CD4-positive, alpha-beta T cell treated with Interleukin-4 for 4 hours (primary cell): ENCODE measurements at places on chromosomes 1 and 21.

DNA sequence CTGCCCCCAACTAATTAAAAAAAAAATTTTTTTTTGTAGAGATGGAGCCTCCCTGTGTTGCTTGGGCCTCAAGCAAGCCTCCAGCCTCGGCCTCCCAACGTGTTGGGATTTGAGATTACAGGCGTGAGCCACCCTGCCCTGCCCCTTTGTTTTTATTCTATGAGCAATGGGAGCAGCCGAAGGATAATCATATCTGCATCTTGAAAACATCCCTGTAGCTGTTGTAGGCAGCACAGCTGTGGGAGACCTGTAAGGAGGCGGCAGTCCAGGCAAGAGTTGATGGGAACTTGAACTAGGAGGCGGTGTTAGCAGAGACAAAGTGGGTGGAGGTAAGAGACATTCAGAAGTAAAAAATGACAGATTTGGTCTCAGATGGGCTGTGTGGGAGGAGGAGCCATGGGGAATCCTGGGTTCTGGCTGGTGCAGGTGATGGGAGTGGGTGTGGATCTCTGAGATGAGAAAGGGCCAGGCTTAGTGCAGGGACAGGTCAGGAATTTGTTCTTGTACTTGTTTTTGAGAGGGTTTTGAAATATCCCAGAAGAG lies 31.3 kb downstream of the STUM start:
- no peak for DNase-seq

DNA sequence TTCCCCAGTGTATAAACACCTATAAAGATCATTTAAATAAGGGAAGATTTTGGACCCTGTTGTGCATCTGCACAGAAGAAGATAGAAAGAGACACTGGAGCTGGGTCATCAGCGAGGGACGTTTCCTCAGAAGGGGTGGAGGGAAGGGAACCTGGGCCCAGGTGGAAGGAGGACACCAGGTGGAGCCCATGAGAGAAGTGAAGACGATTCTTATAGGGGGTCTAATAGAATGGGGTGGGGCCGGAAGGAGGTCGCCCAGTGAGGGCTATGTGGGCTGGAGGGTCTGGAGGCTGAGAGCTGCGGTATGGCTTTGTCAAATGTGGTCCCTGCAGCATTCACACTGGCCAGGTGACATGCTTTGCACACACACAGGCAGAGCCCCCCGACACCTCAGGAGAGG lies 13.7 kb downstream of the KIRREL1 start:
- no peak for DNase-seq

- DNase-seq: no peak
Measured at GRCh38 chr1:207243442-207244408, 77.8 kb upstream of the CD55 start.

DNA sequence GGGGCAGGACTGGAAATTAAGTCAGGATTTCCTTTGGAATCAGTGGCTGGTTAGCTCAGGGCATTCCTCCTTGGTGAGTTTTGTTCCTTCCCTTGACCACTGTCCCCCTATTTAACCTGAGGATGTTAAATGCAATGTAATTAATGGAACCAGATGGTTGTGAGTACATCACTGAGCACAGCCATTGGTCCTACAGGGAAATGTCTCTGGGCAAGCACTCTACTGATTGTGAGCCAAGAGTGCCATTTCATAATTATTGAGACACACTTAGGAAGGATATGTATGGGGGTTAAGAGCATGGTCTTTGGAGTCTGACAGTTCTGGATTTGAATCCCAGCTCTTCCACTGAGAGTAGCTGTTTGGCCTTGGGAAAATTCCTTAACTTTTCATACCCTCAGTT lies 74.4 kb downstream of the SPAG17 start:
- no peak for DNase-seq

DNA sequence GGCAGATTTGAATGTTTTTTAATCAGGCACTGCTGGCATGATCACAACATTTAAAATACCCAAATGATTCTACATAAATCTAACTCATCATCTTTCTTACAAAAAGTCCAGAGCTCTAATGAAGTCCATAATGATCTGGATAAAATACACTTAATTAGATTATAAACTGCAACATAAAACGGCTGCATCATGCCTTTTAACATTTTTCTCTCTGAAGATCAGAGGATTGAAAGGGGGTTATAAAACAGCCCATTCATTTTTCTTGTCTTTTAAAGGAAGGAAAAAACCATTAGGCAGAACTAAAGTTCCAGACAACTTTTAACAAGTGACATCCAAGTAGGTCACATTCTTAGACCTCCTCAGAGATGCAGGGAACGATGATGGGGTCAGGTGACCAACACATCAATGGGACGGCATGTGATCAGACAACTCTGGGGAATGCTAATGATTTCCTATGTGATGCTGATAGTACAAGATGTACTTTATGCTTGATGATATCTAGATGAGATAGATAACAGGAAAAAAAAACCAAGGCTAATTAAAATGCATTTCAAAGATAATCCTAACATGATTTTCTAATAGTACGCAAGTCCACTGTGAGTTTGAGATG lies 455.1 kb downstream of the SMYD3 start:
- no peak for DNase-seq

DNA sequence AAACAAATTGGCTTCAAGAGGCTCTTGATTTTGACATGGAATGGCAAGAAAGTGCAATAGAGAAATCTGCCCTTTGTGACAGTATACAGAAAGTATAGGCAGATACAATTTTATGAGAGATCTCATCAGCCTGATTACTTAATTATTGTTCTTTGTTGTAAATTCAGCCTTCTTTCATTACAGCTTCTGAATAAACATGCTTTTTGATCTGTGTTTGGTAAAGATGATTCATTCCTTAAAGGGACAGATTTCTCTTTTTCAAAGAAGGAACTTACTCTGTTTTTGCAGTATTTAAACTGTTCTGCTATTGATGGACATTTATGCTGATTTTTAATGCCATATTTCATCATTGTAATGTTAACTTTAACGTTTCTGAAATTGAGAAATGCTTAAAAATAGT lies 13.7 kb upstream of the MPC2 start:
- no peak for DNase-seq

DNA sequence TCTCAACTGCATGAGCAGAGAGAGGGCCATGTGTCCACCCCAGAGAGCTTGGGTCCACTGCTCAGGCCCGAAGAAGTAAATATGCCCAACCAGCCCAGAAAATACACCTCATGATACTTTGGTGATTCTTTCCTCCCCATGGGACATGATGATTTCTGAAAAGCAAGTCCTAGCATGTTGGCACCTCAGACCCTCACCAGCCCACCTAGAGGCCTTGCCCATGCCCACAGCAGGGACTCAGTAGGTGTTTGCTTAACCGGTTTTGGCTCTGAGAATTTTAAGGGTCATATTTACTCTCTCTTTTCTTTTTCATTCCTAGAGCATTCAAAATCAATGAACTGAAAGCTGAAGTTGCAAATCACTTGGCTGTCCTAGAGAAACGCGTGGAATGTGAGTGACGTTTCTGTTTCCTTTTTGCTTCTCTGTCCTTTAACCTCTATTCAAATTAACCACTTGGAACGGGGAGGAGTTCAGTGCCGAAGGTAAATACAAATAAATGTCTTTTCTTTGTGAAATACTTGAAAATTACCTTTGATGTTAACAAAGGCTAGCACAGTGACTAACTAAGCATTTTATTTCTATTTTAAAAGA lies 79.7 kb downstream of the PDE9A start:
- no peak for DNase-seq

DNA sequence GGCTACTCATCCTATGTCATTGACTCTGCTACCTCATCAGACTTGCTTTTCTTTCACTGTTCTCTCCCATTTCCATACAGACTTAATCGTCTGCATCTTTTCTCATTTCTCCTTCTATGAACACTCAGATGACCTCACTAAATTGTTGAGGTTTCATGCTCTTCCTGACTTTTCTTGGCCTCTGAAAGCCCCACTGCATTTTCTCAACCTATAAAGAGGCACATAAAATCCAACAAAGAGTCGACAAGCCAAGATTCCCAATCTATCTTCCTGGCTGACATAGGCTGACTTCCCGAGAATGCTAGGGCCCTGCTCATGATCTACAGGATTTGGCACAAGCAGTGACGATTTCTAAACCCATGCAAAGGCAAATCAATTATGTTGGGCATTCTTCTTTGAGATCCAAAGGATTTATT lies 280.8 kb upstream of the DPYD start:
- DNase-seq: no peak

DNA sequence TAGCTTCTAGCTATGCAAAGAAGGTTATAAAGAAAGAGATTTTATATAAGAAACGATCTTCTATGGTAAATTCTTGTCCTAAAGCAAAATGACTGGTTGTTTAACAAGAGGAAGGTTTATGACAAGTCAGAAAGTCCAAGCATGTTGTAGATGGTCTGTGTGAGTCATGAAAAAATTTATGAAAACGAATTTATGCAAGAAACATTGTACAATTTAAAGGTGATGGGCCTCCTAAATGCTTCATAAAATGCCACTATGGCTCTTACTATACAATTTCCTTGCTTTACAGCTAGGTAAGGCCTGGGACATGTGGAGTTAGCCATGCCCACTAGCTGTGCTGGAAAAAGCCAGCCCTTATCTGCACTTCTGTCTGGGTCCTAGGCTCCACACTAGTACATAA lies 125.4 kb downstream of the PTGER3 start:
- no peak for DNase-seq

GRCh38 chr1:52209429-52209828 lies 67.5 kb downstream of the ZFYVE9 start:
- no peak for DNase-seq

- no peak for DNase-seq
Measured at GRCh38 chr1:55986003-55986402, 593.4 kb downstream of the PLPP3 start.

- DNase-seq: no peak
Measured at GRCh38 chr1:21921100-21921875, 15.8 kb downstream of the HSPG2 start.

GRCh38 chr1:111222308-111223125 lies 5.0 kb upstream of the CHI3L2 start:
- DNase-seq: peak; percentile 76

DNA sequence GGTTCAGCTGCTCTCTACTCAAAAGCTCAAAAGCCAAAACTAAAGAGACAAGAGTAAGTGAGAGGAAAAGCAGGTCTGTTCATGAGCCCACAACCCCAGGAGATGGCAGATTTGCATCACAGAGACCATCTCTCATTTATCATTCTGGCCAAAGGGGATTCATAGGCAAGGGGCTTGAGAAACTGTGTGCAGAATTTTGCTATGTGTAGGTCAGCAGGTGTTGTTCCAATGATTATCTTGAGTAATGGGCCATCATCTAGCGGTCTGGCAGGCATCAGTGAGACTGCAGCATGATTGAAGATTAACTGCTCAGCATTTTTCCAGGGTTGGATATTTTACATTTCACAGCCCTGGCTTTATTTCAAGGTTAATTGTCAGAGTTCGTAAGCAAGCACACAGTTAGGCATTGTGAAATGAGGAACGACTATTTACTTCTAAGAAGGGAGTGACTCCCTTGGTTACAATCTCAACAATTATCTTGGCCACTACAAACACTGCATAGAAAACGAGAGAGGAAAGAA lies 1204.6 kb upstream of the TMPRSS15 start:
- DNase-seq: no peak

- no peak for DNase-seq
Measured at GRCh38 chr1:16348414-16349182, 3.7 kb downstream of the FBXO42 start.

DNA sequence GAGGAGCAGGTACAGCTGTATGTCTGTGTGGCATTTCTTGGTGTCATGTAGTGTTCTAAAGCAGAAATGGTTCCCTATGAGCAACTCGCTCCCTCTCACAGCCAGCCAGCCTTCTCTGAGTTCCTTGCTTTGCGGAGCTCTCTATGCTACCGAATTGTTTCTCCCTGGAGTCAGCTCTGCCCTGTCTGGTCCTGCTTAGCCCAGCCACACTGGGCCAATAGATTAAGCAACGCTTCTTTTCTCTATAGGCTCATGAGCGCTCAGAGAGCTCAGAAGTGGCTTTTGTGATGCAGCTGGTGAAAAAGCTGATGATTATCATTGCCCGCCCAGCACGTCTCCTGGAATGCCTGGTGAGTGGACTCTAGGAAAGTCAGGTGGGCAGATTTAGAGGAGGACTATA lies 113.1 kb downstream of the PIK3R3 start:
- no peak for DNase-seq

DNA sequence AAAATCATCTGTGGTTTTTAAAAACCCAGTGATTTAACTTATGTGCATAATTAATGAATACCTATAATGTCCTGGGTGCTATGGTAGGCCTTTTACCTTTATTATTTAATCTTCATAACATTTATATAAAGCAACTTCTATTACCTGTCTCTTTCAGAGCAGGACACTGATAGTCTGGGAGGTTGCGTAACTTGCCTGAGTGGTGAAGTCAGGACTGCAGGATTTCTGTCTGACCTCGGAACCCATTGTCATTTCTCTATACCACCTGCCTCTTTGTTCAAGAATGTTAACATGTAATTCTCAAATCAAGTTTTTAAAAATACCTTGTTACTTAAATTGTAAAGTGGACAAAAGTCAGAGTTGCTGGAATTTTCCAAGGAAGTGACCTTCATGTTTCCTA lies 41.0 kb upstream of the BACH1 start:
- DNase-seq: no peak

DNA sequence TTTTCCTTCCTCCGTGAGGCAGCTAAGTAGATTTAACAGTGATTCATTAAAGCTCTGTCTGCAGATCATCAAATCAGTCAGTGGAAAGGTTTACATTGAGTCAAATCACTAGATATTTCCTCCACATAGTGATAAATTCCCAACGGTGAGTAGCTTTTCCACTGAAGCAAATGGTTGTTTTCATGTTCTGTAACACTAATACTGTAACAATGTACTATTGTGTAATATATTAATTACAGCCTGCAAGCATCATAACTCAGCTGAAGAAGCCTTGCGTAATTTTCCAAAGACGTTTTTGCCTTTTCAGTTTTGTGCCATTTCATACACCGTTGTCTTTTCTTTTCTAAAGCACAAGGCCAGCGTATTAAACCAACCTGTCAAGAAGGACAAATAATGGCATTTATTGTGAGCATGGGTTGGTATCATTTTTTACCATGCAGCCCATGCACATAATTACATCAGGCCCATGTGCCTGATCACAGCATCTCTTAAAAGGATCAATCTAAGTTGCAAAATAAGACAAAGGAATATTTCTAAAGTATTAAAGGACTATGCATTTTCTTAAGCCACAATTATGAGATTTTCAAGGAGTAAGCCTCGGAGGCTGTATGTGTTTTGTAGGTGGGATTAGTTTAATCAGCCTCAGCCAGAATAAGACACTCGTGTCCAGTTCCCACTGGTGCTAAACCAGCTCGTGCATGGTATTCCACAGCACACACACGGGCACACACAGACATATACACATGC lies 16.7 kb upstream of the PDE9A start:
- DNase-seq: no peak

GRCh38 chr1:89873288-89873687 lies 52.5 kb downstream of the LRRC8D start:
- no peak for DNase-seq

GRCh38 chr1:224846119-224846907 lies 83.2 kb upstream of the DNAH14 start:
- DNase-seq: no peak

DNA sequence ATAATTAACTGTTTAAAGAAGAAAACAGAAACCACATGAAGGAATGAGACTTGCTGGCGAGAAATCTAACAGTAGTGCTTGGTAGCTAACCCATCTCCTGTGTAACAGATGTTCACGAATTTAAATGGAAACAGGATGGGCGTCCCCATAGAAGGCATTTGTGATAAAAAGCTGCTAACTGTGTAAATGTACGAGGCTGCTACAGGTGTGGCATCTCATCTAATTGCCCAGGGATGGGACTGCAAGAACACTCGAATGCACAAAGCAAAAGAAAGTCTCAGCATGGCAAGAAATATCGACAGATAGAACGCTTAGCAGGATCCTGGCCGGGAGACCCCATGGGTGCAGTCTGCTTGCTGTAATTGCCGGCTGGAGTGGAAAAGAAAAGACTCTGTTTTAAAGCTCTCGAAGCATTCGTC lies 112.7 kb downstream of the RUNX1 start:
- DNase-seq: peak; percentile 64
